Ovary (tissue), 10 donors: ENCODE measurements at places on chromosomes 1 and 21. TPM values are rescaled to one million over a fixed set of nuclear protein-coding genes. Genes with fewer than 3 reads are reported as not detected.
A peak's percentile ranks its signal among the peaks of the same experiment; 100 is the strongest.

GRCh38 chr1:246428542-246429308, 78.4 kb downstream of the SMYD3 start:
- no peak for DNase-seq

DNA sequence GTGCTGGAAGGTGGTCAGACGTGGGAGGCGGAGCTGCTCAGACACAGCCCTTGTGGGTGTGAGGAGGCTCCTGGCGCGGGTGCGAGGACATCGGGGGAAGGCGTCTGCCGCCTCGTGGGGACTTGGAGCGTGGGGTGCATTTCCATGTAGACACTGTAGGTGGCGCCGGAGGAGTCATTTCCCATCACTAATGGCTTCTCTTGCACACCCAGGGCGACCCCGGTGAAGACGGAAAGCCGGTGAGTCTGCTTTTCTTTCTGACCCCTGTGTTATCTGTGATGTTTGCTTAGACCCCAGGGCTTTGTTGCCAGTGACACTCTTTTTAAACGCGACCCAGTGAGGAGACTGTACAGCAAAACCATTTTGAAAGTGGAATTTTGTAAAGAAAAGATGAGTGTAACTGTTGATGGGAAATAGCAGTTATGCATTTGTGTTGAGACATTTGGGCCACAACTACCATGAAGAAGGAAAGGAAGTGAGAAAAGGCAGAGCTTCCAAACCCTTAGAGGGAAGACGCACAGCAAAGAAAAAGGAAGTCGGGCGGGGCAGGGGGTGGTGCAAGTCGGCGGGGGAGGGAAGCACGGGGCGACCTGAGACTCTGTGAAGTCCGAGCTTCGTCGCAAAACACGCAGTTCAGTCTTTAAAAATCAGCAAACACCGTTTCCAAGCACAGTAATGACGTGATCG, 64.0 kb downstream of the SLC19A1 start:
- DNase-seq: peak; percentile 80

GRCh38 chr1:245084551-245084950, 70.2 kb upstream of the KIF26B start:
- DNase-seq: no peak

DNA sequence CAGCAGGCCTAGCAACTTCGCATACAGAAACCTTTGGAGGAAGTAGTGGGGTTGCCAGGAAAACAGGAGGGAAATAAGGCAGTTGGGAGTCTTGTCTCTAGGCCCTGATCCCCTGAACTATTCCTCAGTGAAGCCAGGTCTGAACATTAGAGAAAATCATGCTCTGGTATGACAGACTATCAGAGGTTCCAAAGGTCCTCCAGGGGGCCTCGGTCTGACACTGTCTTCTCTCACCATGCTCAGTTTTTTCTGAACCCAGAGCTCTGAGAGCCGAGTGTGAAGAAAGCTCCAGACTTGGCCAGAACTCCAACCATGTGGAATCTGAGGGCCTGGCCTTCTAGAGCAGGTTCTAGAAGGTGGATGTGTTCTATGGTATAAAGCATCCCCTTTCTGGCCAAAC, 4.0 kb downstream of the TOMM40L start:
- no peak for DNase-seq

- DNase-seq: no peak
Measured at GRCh38 chr1:202547215-202547614, 163.0 kb downstream of the SYT2 start.

DNA sequence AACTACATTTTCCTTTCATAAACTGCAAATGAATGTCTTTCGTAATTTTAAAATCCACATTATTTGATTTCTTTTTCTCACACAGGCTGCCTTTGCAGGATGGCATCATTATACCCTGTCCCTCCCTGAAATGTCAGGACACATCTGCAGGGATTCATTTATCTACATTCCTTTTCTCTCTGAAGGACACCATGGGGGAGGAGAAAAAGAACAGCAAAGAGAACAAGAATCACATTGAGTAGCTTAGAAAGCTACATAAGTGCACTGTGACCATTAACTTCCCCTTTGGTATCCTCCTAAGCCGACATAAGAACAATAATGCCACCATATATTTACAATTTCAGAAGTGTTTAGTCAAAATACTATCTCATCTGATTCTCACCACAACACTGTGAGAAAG, 129.5 kb downstream of the PIGK start:
- no peak for DNase-seq

DNA sequence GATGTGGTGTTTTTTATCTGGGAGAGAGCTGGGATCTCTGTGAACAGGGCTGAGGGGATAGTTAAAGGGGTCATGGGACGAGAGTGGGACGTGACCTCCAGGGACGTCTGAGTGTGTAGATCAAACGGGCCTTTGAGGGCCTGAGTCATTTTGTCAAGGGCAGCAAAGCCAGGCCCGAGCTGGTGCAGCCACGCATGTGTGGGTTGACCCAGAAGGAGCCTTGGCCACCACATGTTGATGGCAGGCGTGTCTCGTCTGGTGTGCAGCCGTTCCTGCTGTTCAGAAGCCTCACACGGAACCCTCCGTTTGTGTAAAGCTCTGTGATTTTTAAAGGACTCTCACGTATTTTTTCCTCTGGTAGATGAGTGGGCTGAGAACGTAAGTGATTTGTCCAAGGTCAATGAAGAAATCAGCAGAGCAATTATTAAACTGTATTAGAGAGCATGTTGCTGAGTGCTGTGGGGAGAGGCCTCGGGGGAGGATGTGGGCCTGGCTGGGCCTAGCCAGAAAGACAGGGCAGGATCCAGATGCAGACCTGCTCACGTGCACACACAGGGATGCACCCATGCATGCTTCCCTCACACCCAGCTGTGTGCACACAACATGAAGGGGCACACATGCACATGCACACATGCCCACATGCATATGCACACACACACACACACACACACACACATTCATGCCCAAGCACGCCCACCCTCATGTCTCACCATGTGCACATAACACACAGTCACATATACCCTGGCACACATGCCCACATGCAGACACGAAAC, 89.8 kb downstream of the AJAP1 start:
- DNase-seq: no peak

DNA sequence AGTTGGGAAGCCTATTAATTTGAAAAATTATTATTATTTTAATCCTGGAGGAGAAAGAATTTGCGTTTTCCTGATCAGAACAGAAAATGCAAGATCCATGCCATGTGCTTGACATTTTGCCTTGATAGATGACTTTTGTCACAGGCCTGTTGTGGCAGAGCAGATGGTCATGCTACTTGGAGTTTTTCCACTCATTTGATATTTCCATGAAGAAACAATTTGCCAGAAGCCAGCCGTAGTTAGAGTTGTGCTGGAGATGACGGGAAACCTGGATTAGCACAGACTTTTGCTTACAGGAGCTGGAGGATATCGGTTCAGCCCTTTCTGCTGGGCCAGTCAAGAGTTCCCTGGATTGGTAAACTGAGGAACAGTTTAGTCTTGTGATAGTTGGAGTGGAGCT, 3.2 kb downstream of the RCAN3 start:
- DNase-seq: no peak

DNA sequence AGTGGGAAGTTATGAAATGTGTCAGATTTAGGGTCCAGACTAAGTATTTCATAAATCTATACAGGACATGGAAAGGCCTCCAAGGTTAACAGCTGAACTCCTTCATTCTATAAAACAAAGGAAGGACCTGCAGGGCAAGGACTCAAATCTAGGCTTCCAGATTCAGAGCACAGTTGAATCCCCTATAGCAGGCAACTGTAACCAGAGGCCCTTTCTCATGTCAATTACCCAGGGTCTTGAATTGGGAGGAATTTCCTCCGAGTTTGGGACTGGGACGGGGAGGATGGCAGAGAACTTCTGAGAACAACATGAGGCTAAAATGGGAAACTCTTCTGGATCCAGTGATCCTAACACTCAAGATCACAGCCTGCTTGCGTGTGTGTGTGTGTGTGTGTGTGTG, 112.9 kb upstream of the BEND5 start:
- no peak for DNase-seq

GRCh38 chr1:227869851-227870305, 54.4 kb downstream of the PRSS38 start:
- peak; percentile 25 for DNase-seq

DNA sequence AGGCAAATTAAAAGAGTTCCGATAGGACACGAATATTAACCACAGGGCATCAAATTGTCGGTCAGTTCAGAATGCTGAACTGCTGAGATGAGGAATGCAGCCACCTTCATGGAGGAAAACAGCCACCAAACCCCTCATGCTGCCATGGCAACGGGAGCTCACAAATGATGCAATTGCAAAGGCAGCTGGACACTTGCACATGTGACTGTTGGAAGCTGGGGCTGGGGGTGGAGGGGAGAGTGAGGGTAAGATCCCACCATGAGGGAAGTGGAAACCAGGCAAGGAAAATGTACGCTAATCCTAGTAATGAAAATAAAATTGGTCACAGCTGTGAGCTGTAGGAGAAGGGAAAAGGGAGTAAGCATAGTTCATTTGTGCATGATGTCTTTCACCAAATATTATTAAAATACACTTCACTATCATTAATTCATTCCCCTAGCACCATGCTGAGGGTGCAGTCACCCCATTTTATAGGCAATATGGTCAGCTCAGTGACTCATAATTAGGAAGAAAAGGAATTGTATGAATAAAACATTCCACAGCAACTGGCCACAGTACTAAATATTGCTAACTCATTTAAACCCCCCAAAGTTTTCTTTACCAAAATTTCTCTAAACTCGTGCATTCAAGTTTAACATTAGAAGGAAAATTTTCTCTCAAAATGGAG, 15.3 kb downstream of the BECN2 start:
- no peak for DNase-seq

DNA sequence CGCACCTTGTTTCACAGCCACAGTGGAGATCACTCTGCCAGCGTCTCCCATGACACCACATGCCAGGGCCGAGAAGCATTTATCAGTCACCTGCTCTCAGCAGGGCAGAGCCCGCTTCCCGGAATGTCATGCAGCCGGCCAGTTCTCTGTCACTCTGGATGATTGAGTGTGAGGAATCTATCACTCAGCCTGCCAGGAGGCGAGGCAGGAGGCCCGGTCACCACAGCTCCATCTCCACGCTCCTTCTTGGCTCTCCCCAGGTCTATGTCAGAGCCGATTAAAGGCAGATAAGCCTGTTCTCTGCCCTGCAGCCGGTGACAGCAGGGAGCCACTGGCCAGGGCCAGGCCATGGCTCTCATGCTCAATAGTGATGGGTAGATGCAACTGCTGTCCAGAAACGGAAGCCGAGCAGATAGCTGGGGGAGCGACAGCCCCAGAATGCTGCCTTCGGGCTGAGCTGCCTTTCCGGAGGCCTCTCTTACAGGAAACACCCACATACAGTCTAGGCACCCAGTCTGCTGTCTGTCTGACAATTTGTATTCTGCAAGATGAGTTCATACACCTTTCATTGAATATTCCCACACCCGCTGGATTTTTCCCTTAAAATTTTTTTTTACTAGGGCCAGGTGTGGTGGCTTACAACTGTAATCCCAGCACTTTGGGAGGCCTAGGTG, 64.1 kb downstream of the ACTL8 start:
- DNase-seq: no peak

DNA sequence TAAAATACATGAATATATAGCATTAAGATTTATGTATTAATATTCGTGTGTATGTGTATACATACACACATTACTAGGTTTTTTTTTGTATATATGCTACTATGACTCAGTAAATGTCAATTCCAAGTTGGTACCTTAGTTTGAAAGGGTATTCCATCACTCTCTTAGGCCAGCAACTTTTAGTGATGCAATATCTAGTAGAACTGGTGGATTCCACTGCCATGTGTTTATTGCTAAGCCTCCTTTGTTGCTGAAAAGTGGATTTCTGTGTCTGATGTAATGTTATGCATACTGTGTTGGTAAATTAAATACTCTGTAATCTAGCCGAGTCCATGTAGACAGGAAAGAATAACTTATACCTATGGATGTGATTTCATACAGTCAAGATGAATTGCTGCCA, 16.9 kb upstream of the COL11A1 start:
- DNase-seq: no peak

- DNase-seq: no peak
Measured at GRCh38 chr1:28740118-28740517, 3.4 kb downstream of the YTHDF2 start.

DNA sequence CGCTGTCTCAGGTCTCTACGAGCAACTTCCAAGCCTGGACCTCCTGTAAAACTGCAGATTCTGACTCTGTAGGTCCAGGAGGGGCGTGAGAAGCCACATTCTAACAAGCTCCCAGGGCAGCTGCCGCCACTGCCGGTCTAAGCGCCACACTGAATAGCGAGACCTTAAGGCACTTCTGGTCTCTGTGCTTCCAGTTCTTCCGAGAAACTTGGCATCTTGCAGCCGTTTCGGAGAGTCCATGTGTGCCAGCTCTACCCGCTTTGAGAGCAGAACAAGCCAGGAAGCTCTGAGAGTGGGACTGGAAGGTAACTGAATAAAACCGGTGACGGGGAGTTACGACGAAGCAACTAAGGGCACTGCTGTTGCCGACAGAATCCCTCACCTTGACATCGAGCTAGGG, 12.5 kb downstream of the AGT start:
- no peak for DNase-seq

DNA sequence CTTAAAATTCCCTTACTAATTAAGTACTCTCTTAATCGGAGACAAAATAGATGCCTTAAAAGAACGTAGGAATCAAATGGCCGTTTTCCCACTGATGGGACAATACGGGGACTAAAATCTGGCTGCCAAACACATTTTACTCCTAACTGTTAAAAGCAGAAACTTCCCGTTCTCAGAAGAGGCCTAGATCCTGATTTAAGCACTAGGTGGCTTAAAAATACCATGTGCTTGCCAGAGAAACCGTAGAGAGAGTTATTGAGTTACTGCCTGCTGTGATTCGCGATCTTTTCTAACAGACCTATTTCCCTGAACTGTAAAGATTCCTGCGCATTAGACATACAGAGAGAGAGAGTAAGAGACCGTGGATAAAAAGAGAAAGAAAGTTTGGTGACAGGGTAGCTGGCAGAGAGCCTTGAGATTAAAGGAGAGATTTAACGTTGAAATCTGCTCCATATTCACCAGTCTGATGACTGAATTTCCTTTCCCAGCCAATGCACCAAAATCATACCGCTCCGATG, 54.4 kb upstream of the STUM start:
- no peak for DNase-seq

DNA sequence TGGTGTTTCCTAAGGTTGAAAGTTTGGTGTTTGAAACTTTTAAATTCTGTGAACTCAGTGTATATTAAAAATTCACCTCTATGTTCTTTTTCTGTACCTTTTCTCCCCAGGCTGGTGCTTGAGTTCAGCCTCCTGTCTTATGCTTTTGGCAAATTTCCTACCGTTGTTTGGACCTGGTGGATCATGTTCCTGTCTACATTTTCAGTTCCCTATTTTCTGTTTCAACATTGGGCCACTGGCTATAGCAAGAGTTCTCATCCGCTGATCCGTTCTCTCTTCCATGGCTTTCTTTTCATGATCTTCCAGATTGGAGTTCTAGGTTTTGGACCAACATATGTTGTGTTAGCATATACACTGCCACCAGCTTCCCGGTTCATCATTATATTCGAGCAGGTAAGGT, 24.9 kb upstream of the AXDND1 start:
- no peak for DNase-seq

Gene RHBG
- polyA plus RNA-seq: 19.5 TPM

Gene AMY2A
- 0.15 TPM for polyA plus RNA-seq

Gene UTS2
- 0.55 TPM for polyA plus RNA-seq

Gene PSMB4
- polyA plus RNA-seq: 221 TPM

Gene C1orf167
- 4.4 TPM for polyA plus RNA-seq

Gene TRIM67
- 0.02 TPM for polyA plus RNA-seq
